ENCODE measurements at places on chromosomes 4 and X.

GRCh38 chr4:8538703-8539567 lies 41.3 kb upstream of the GPR78 start:
- no peak for DNase-seq

GRCh38 chrX:13212191-13212651 lies 107.6 kb downstream of the ATXN3L start:
- DNase-seq = no peak

DNA sequence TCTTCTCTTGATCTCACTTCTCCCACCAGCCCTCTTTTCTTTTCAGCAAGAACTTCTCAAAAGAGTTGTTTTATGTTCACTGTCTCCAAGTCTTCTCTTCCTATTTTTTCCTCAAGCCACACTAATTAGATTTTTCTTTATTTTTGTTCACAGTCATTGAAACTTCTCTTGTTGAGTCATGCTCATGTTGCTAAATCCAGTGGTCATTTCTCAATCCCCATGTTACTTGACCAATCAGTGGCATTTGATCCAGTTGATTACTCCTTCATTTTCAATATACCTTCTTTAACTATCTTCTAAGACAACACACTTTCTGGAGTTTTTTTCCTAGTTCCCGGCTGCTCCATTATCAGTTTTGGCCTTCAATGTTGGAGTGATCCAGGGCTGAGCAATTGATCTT lies 103.1 kb upstream of the LSM6 start:
- no peak for DNase-seq

DNA sequence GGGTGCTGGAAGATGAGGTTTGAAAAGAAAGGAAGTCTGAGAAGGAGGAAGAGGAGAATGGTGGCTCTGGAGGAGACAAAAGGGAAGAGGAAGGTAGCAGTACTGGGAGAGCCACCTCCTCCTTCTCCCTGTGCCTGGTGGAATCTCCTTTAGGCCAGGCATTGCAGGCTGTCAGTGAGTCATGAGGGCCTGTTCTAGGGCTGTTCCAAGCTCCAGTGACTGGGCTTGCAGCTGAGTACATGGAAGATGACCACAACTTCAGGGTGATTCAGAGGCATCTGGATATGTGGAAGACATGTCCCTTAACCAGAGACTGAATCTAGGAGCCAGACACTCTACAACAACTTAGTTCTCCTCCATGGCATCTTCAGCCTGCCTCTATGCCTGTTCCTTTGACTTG lies 107.8 kb downstream of the EFNB1 start:
- DNase-seq = no peak

GRCh38 chr4:146255463-146255862 lies 41.1 kb downstream of the REELD1 start:
- DNase-seq = no peak

DNA sequence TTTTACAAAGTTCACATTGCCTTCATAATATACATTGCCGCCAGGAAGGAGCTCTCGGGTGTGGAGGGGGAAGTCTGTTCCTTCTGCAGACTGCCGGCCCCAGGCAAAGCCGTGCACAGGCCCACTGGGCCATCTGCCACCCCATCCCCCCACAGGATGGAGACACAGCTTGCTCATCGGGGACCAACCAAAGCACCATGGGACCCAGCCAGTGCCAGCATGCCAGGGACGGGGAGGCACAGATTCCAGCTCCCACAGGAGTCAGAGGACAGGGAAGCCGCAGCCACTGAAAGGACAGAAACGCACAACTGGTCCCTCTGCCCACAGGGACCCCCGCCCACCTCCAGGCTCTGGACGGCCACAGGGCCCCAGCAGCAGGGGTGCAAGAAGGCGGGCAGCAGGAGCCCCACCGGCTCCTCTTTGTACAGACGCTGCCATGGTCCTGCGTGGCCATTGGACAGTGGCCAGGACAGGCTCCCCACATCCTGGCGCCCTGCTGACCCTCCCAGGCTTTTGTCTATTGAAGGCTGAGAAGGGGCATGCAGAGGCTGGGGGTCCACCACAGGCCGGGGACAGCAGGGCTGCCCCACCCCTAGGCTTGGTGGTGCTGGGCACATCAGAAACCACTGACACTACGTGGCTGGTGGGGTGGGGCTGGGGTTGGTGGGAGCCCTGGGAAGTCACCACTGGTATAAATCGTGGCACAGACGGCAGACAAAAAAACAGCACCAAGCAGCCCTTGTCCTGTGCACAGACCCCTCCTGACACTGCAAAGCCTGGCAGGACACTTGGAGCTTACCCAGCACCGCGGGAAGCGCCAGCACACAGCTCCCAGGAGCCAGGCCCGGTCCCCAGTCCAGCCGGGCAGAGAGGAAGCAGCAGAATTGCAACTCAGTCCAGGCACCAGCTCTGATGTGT lies 89.0 kb downstream of the FAM53A start:
- no peak for DNase-seq

GRCh38 chrX:71053217-71053621 lies 14.9 kb downstream of the SNX12 start:
- peak; percentile 76 for DNase-seq
